HL-60 (cell line): ENCODE measurements at places on chromosomes 1 and 21.

DNA sequence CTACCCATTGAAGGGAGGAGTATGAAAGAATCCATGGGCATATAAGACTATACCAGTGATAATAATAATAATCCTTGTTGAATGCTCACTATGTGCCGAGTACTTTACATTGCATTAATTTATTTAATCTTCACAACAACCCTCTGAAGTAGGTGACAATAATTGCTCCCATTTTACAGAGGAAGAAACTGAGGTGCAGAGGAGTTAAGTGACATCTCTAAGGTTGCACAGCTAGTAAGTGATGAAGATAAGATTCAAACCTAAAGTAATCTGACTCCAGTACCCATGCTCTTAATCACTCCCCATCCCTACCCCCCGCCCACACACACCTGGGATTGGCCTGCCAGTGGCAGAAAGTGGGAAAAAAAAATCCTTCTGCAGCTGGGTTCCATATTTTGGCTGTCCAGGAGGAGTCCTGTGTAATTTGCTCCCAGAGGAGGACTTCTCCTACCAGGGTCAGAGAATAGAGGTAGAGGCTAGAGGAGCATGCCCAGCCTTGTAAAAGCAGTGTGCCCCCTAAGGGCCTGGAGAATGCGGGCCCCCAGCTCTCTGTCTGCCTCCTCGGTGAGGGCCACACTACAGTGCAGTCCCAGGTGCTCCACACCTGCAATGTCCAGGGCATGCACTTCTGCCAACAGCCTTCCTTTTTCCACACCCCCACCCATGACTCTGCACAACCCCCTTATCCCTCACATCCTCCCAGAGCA, 57.8 kb downstream of the TMEM53 start:
- no peak for DNase-seq

- DNase-seq, result no peak
Observed at GRCh38 chr21:31317688-31318087, 26.4 kb downstream of the TIAM1 start.

- DNase-seq, result peak; percentile 36
Observed at GRCh38 chr21:37815893-37816292, 100.4 kb downstream of the KCNJ6 start.

DNA sequence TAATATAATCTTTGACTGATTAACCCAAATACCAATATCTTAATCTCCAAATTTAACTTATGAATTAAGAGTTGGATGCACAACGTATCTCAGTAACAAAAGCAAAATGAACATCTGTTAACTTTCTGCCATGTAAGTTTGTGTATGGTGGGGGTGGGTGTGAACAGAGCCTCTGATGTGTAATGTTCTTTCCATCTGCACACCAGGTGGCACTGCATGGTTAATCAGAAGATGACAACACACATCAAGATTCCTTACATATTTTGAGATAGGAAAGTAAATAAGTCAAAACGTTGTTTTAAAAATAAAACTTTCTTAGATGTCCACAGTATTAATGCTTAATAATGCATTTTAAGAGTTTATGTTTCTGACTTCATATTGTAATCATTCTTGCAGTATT, 251.9 kb downstream of the DPYD start:
- DNase-seq, result no peak

- no peak for DNase-seq
Observed at GRCh38 chr21:35045542-35046262, 3.4 kb downstream of the RUNX1 start.

- no peak for DNase-seq
Observed at GRCh38 chr1:78536427-78536826, 45.7 kb downstream of the PTGFR start.

DNA sequence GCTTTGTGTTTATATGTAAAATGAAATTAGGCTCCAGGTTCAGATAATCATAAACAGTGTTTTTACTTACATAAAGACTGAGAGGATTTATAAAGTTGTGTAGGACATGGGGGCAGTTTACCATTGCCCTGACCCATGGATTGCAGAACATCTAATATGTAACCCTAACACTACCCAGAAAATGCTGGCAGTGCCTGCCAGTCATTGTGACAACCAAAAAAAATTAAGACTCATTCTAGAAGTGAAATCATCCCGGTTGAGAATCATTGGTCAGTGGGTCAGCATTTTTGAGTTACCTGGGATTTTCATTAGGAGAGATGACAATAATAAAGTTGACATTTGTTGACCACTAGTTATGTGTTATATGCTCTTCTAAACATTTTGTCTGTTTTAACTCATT, 31.2 kb upstream of the THEM4 start:
- no peak for DNase-seq

- no peak for DNase-seq
Observed at GRCh38 chr1:82759035-82759434, 958.3 kb downstream of the ADGRL2 start.

DNA sequence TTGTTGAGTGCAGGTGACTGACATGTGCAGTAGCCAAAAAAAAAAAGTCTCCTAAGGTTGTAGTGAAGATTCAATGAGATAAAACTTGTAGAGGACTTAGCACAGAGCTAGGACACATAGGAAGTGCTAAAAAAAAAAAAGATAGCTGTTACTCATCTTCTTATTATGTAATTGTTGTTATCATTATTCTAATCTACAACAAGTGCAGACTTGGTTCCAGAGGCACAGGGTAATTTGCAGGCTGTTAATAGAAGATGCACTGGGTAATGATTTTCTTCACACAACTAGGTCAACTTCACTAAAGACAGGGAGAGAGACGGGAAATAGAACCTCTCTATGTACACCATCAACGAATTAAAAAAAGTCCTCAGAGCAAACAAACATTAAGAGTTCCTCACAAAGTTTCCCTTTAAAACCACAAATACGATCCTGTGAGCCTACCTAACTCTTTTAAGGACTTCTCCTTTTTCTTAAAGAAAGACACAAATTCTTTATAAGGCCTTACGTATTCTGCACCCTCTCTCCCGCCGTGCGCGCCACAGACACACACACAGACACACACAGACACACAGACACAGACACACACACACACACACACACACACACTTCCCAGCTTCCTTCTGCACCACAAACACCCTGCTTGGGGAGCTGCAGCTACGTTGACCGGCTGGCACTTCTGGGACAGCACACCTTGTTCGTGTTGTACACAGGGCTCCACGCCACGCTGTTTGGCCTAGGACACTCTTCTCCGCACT, 49.8 kb upstream of the GADD45A start:
- DNase-seq, result peak; percentile 28

DNA sequence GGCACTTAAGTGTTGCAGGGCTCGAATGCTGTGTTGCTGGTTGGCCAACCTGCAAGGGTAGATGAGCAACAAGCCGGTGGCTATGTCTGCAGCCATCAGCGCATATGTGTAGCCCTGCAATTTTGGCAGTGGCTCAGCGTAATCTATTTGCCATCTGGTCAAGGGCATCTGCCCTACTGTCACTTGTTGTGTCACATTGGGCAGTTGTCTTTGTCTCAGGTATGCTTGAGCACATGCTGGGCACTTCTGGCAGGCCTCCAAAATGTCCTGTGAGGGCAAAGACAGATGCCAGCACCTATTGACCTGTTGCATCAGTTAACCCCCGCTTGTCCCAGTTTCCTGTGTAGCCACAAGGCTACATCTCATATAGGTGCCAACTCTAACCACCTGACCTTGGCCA, 111.8 kb downstream of the GDAP2 start:
- no peak for DNase-seq

GRCh38 chr1:233721004-233721595, 107.2 kb downstream of the KCNK1 start:
- DNase-seq, result peak; percentile 4

DNA sequence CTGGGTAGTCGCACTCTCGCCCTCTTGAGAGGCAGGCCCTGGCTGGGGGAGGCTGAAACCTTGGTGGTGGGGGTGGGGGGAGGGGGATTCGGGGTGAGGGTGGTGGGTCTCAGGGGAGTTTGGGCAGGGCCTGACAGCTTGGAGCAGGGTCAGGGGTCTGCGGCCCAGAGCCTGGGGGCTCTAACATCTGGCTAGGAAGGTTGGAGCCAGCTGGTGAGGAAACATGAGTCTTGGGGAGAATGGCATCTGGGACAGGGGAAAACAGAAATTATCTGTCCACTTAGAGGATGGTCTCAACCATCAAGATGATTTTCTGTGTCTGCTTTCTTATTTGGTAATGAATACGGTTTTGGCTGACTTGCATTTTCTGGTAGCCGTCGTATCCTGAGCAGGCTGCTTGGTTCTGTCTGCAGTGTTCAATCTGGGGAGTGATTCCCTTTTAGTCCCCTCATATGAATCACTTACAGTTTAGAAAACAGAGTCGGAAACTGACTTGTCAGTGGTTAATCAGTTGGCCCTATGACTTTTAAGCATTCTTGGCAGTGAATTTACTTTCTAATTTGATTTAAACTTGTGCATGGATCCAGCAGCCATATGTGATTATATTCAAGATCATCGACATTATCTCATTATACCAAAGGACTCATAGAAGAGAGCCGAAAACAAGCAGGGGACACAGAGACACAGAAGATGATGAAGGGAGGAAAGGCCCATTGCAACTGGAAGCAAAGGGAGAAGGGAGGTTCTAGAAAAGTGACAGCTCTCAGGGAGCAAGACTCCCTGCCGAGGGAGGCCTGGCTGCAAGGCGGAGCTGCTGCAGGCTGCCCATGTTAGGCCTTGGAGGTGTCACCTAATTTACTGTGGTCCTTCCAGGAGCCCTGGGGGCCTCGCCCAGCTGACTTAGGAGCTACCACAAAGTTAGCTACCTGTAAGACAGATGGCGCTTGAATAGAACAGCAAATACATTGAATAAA, 237.6 kb downstream of the SDCCAG8 start:
- DNase-seq, result no peak

DNA sequence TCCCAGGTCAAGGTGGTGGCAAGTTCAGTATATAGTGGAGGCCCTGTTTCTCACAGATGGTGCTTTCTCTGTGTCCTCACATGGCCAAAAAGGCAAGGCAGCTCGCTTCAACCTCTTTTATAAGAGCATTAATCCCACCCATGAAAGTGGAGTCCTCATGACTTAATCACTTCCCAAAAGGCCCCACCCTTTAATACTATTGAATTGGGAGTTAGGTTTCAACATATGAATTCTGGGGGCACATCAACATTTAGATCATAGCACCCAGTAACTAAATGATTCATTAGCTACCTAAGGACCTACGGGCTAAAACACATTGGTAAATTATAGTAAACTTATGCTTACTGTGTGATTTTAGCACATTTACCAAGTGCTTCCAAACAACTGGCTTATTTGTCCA, 317.9 kb downstream of the LTN1 start:
- DNase-seq, result no peak

GRCh38 chr1:62784509-62785365, 805 bp downstream of the ATG4C start:
- DNase-seq, result no peak

- peak; percentile 62 for DNase-seq
Observed at GRCh38 chr1:207049974-207050391, 1.0 kb downstream of the YOD1 start.

DNA sequence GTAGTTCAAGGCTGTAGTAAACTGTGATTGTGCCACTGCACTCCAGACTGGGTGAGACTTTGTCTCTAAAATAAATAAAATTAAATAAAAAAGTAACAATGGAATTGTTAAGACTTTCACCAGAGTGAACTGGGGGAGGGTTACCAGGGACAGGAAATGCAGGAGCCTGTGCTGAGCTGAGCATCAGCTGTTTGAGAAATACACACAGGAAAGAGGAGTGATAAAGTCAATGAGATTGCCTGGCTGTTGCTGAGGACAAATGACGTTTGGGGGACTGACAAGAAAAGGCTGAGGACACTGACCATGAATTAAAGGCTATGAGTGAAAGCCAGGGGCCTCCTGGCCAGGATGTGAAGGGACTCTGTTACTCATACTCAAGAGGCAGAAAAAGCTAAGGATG, 226.3 kb downstream of the SETD4 start:
- DNase-seq, result no peak

DNA sequence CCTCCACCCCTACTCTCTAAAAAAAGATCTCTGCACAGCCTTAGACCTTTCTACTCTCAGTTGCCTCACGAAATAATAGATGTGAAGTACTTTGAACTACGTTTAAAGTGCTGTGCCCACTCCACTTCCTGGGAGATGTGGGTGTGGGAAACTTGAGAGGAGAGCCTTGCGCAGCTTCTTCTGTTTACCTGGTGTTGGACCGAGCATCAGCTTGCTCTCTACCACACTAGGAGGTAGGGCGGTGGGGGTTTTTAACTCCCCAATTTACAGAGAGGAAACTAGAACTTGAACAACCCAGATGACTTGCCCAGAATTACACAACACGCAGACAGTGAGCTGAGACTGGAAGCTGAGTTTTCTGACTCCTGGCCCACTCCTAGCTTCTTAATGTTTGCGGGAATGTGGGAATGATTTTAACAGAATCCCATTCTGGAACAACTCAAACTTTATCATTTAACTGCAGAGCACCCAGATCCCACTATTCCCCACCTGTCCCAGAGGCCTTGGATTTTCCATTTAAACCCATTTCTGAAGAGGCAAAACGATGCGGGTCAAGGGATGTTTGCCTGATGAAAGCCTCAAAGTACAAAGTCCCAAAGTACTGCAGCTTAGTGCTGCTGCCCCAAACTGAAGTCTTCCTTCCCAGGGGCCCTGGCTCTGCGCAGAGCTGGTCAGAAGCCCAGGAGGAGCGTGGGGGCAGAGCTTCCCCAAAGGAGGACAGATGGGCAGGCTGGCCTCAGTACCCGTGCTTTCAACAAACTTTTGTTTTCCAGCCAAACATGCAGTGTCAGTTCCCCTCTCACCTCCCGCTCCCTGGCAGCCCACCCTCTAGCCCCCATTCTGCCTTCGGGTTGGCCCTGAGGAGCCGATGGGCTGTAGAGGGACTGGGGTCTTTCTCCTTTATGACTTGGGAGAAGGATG, 19.0 kb downstream of the BTG2 start:
- peak; percentile 57 for DNase-seq

- DNase-seq, result no peak
Observed at GRCh38 chr1:82542766-82543165, 742.0 kb downstream of the ADGRL2 start.

GRCh38 chr1:167800251-167800650, 78.5 kb downstream of the MPZL1 start:
- no peak for DNase-seq

DNA sequence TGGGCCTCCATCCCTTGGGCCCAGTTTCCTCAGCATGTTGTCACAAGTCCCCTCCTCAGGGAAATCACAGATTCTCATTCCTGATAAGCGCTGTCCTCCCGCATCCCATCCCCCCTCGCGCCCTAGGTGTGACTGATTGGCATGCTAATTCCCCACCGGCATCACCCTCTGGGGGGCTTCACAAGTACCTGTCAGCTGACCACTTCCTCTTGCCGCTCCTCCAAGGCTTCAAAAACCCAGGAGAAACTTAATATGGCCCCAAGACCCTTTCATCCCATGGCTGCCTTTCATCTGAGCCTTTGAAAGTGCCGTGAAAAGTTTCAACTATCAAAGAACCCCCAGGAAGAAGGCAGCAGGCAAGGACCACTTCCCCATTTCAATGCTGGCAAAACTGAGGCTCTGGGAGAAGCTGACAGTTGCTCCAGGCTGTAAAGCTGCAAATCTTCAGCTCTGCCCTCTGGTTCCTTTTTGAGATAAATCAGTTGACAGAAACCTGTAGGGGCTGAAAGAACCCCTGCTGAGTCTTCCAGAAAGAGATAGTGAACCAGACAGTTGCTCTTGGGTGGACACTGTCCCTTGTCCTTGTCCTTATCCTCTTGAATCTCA, 12.8 kb upstream of the MIXL1 start:
- no peak for DNase-seq
